ENCODE measurements at places on chromosomes 6 and 20.

GRCh38 chr20:33125983-33126382 lies 42.0 kb upstream of the BPIFA2 start:
- DNase-seq = no peak

- DNase-seq = no peak
Measured at GRCh38 chr6:166989427-166990032, 9.7 kb upstream of the CEP43 start.

GRCh38 chr6:116263353-116263752 lies 9.5 kb upstream of the TSPYL4 start:
- DNase-seq = no peak

- DNase-seq = no peak
Measured at GRCh38 chr20:46558511-46558959, 8.1 kb upstream of the OCSTAMP start.

DNA sequence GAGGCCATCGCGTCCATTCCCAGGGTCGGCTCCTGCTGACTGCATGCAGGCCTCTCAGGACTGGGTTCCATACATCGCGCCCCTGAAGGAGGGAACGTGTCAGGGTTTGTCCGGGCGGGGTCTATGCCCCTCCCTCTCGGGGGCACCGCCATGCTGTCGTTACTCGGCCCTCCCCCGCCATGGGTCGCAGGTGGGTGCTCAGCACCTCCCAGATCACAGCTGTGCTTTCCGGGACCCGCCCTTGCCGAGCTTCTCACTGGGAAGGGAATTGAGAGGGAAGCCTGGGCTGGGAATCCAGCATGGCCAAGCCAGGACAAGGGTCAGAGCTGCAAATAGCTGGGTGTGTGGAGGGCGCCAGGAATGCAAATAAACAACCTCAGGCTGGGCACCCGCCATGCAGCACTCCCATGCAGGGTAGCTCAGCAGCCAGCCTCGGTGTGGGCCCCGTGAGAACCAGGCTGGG lies at the start of gene FRMD1:
FRMD1 (minus strand) TSS at position 270 of the 463 bp plus-strand sequence; CDS start at position 152, 118 bp downstream.
- no peak for DNase-seq

DNA sequence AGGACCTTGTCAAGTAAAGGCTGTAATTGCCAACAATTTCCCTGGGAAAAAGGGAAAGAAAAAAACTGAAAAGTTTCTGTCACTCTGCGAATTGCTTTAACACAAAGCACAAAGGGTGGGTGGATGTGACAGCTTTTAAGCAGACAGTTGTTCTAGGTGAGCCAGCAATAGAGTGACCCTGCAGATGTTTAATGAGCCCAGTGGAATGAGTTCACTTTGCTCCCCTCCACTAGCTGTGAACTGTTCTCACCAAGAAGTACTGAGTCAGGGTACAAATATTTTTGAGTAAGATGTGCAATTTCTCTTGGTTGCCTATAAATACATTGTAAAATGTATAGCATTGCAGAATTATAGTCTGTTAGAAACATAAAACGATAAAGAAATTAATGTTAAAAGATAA lies 26.2 kb upstream of the LRRC1 start:
- DNase-seq = no peak

DNA sequence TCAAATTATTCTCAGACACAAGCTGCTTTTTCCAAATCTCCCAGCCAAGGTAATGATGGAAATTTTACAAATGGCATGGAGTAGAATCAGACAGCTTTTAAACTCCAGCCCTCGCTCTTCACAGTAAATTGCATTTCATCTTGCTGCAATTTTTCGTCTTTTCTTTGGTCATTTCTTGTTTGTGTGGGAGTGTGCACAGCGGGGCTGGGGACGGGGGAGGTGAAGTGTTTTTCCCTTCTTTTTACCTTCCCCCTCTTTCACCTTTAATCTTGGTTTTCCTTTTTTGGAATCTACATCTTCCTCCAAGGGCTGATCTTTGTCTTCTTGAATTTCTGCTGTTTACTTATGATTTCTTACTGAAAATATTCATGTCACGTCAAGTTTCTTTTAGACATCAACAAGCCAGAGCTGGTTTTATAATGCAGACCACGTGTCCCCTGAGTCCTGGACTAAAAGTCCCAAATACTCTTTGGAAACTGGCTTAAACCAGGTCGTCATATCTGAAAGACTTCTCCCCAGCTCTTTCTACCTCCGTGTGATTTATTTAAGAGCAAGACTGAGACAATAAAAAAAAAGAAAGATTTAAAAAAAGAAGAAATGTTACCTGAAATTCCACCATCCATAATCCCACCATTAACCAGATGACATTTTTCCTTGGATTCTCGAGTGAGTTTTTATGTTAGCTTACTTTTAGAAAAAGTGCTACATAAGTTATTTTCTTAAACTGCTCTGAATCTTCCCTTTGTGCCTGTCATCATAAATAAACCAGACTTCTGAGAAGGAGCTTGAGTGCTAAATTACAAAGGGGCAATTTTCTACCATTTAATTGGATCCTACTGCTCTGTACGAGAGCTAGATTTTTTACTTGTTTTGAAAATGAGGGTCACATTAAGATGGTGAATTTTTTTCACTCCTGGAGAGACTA lies 52.0 kb downstream of the MAP3K5 start:
- no peak for DNase-seq

DNA sequence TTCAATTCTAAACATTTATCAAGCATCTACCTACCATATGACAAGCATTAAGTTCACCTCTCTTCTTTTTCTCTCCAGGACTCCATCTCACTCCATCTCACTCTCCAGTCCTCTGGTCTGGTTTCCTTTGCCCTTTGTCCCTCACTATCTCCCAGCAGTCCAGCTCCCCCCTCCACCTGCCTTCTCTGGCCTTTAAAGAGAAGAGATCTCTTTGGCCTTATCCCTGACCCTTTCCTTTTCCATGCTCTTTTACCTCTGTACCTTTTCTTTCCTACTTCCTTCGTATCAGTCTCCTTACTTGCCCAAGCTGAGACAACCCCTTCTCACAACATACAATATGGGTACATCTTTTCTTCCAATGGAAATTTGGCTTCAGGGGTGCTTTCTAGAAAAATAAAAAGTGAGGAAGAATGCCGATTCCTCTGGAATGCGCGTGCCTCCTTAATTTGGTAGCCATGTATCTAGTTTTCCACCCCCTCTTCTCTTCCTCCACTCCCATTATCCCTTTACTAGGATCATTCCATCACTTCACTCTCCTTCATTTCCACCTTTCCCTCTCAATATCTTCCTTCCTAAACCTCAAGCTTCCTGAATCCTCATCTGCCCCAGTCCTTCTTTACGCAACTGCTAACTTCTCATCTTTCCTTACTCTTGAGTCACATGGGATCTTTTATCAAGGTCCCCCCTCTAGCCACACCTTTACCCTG lies 745 bp upstream of the AGPAT1 start:
- no peak for DNase-seq

DNA sequence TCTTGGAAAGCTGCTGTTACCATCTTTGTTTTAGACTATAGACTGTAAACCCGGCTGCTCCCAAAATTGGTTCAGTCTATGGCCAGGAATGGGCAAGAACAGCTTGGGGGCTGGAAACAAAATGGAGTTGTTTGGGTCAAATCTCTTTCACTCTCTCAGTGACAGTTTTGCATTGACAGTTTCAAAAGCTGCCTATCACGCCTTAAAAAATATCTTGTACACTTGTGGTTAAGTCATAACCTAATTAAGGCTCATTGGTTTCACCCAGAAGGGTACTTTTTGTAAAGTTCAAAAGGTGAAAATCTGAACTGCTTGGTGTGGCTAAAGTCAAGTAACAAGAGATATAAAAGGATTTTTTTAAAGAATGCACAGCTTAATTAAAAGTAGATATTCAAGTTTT lies 76.1 kb upstream of the PRL start:
- DNase-seq = no peak

DNA sequence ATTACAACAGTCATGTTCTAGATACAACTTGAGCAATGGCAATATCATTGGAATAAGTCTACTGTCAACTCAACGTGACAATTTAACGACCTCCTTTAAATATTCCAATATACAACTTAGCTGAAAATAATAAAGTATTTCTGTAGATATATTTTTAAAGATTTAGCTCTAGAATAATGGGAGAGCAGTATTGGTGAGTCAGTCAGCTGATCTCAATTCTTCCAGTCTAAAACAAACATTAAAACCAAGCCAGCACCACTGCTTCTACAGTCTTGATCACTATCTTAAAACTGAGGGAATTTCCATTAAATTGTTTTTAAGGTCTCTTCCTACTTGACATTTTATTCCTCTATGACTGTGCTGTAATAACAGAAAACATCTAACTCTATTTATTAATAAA lies 38.2 kb downstream of the NOL7 start:
- DNase-seq = no peak

GRCh38 chr6:124719913-124720312 lies 242.3 kb upstream of the RNF217 start:
- DNase-seq = no peak

GRCh38 chr6:142843361-142843760 lies 101.6 kb downstream of the HIVEP2 start:
- no peak for DNase-seq

DNA sequence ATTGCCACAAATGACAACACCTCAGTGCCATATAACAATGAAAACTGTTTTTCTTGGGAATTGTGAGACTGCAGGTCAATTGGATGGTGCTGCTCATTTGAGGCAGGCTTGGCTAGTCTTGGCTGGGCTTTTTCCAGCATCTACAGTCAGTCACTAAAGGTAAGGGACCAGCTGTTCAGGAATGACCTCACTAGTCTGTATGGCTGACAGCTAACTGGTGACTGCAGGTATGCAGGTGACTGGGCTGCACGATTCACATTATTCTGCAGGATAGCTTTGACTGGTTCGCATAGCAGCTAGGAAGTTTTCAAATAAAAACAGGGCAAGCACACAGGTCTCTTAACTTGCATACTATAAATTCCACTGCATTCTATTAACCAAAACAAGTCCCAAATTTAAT lies 22.1 kb upstream of the HMGCLL1 start:
- DNase-seq = no peak

DNA sequence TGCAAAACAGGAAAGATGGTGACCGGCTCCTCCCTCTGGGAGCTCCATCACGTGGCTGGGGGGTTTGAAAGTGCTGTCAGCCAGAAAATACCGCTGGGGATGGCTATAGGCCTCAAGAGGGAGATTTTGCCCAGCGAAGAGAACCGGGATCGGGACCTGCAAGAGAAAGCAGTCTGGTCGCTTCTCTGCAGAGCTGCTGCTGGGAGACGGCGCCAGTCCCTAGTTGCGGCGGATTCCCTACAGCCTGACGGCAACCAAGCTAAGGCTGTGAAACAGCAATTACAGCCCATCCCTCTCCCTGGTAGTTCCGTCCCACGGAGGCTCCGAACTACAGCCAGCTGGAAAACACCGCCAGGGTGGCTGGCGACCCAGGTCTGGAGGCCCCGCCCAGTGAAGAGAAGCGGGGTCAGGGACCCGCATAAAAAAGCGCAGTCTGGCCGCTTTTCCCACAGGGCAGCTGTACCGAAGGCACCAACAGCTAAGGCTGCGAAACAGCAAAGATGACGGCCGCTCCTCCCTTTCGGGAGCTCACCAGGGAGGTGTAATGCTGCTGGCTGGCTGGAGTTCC lies 238.1 kb upstream of the IRAK1BP1 start:
- no peak for DNase-seq

GRCh38 chr6:154766288-154766687 lies 33.1 kb downstream of the SCAF8 start:
- DNase-seq = no peak

GRCh38 chr20:34165018-34165619 lies 53.1 kb upstream of the EIF2S2 start:
- DNase-seq = no peak

DNA sequence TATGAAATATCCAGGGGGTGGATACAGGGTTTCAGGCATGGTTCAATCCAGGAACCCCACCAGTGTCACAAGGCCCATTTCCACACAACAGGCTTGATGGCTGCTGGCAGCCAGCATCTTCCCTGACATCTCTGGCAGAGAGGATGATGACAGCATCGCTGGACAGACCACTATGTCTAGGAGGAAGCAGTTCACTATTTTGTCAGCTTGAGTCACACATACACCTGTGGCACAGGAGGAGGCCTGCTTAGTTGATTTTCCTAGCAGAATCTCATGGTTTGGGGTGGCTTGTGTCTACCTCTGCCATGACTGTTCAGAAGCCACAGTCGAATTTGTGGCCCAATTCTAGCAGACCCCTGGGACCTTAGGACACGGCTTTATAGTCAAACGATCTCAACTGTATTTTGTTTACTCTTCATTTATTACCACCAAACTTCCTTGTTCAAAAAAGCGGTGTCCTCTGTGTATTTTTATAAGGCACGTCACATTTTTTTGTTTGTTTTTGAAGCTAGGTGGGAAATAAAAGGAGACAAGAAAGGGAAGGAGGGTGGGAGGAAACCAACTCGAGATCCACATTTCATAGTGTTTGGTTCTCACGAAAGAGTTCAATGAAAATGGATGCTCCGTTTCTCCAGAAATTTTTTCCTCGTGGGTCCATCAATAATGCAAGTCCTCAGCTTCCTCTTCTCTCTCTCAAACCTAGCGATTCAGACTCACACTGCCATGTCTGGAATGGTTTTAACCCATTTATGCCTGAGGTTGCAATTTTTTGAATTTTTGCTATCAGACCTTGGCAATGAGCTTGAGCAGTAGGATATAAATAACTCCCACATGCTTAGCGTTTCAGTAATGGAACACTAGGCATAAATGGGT lies 94.4 kb downstream of the TOX2 start:
- no peak for DNase-seq

DNA sequence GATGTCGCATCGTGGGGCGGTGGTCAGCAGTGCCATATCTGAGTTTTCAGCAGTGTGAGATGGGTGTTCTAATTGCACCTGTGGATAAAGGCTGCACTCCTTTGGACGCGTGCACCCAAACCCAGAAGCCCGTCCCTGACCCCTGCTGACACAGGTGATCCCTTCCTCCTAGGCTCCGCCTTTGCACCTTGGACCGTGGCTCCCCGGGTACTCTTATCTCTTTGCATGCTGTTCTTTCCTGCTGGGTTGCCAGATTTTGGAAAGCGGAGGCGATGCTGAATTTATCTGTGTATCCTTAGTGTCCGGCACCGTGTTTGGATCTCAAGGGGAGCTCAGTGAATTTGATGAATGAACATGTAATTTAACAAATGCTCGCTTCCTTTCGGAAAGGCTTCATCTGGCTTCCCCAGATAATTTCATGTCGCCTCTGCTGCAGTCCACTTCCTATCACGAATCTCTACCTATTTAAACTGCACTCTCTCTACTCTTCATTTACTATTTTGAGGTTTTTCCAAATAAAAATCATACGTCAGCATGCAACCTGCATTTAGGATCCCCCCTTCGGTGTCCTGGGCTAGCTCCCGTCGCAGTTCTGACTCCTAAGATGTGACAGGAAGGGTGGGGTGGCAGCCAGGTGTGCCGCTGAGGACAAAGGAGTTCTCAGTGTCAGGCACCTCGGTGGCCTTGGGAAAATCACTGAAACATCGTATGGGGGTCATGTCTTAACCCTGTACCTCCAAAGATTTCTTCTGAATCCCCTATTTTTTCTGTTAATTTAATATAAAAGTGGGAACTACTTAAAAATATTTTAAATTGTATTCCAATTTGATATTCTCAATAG lies 753 bp upstream of the PERP start:
- no peak for DNase-seq

Measured in activated CD4-positive, CD25-positive, alpha-beta regulatory T cell (primary cell).